ENCODE measurements at places on chromosomes 13 and 19. TPM values are rescaled to one million over a fixed set of nuclear protein-coding genes. Genes with fewer than 3 reads are reported as not detected.

Gene VAV1
- not detected for total RNA-seq

GRCh38 chr13:98505217-98505616, 71.7 kb downstream of the STK24 start:
- DNase-seq = no peak

- DNase-seq = peak; percentile 49
These were observed 7.3 kb upstream of the C13orf46 start for GRCh38 chr13:113981194-113981605.

Gene ZSCAN1
- not detected for total RNA-seq

Gene PPM1N
- total RNA-seq = 2.4 TPM
